Stimulated activated CD8-positive, alpha-beta memory T cell treated with anti-CD3 and anti-CD28 coated beads, Interleukin-4, amount 100 ng/mL, for 1 hour (primary cell): ENCODE measurements at places on chromosomes 3 and 15.

DNA sequence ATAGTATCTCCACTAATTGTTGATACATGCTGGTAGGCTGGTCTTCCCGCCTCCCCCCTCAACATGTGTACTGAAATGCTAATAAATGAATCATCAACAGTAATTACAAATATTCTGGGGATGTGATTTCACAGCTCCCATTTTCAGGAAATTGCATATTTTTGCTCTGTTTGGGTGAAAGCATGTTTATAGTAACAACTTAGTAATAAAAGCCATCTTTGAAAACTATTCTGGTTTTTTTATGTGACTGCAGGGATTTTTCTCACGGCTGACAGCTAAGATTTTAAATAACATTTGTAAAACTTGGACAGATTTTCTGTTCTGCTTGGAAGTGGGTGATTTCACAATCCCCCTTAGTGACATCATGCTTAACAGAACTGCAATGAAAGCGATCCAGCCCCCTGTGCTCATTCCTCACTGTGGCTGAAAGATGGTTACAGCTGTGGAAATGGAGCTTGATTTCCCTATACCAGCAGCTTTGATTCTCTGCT lies 25.6 kb upstream of the FAM174B start:
- no peak for DNase-seq

GRCh38 chr3:66261355-66261754 lies 40.6 kb downstream of the SLC25A26 start:
- no peak for DNase-seq

DNA sequence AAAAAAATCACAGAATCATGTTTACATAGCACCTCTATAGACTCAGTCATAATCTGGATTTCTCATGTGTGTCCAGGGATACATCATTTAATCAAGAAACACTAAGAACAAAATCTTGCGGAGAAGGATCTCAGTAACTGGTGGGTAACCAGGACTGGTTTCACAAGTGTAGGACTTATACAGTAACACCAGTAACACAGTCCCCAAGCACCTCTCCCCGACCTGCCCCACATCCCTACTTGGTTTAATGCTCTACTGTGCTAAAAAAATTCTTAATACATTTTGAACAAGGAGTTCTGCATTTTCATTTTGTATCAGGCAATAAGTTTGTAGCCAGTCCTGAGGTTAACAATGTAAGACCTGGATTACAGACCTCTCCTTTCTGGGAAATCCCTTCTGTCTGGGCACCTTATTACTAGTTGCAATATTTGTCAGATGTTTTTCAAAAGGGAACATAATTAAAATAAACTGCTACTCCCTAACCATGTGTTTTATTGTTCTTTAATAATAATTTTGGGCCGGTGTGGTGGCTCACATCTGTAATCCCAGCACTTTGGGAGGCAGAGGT lies 57.6 kb upstream of the BBX start:
- DNase-seq, result no peak

DNA sequence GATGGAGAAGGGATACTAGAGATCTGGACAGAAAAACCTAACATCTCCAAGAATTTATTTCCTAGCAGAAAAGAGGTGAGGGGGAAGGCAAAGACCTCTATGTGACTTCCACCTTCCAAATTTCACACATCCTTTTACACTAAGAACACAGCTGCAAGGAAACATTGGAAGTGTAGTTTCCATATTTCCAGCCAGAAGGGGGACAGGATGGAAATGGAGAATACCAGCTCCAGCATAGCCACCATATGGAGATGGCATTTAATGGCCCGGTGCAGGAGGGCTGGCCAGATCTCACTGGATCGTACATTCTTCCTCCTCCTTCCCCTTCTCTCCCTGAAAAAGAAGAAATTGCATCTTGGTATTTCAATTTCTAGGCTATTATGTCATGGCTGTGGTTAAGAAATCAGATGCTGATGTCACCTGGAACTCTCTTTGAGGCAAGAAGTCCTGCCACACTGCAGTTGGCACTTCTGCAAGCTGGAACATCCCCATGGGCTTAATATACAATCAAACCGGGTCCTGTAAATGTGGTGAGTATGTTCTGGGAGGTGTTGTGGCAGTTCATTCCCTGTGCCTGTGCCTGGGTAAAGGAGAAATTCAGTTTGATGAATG lies 36.9 kb upstream of the TF start:
- DNase-seq, result no peak

DNA sequence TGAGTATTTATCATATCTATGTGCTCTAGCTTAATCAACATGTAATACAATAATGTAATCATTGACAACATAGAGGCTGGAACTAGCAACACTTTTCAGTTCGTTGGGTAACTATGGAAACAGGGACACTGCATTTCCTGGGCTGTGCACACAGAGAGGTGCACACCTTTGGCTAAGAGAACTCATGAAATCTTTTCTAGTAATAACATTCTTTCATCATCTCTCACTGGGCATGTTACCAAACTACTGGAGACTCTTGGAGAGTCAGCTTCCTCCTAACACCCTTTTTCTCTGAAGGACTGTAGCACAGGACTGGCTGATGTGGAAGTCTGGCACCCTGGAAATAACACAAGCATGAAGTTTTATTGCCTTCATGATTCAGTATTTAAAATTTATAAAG lies 135.6 kb downstream of the KCNMB2 start:
- DNase-seq, result no peak
